ENCODE measurements at places on chromosomes 16 and 17.

DNA sequence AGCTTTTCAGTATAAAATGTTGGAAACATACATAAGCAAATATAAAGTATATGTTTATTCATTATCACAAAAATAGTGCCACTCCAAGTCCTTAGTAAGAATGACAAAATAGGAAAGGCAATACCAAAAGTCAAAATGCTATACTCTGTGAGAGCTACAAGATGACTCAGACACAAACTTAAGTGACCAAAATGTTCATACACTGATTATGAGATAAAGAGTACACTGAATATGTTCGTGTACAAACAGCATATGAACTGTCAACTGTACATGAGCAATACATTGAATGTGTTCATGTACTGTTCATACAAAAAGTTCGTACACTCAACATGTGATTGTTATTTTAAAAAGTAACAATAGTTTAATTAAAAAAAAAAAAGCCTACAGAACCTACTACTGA lies 103.3 kb downstream of the CA4 start:
- no peak for DNase-seq

GRCh38 chr17:31111183-31111582 lies 16.4 kb downstream of the NF1 start:
- DNase-seq = no peak

- DNase-seq = no peak
Observed at GRCh38 chr16:88102597-88102996, 151.4 kb downstream of the BANP start.

GRCh38 chr17:73657473-73658116 lies 13.3 kb upstream of the SDK2 start:
- DNase-seq = no peak

DNA sequence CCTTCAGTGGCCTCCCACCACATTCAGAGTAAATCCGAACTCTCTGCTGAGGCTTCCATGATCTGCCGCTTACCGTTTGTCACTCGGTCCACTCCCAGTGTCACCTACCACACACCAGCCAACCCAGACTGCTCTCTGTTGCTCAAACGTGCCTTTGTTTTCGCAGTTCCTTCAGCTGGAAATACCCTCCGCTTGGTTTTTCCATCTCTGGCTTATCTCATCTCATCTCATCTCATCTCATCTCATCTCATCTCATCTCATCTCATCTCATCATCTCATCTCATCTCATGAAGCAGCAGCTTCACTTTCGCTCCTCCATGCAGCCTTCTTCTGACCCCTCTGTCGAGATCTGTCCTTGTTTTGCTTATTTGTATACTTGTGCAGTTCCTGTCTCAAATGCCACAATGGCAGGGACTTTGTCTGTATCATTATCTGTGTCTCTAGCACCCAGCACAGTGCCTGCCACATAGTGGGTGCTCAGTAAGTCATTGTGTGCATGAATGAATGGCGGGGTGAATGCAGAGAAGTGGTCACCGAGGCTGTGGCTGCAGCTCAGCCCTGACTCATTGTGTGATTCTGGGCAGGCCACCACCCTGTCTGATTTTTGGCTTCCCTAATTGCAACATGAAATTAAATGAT lies 3.8 kb upstream of the SNX20 start:
- no peak for DNase-seq

GRCh38 chr17:81939881-81940385 lies 2.8 kb upstream of the PYCR1 start:
- peak; percentile 70 for DNase-seq

- no peak for DNase-seq
Observed at GRCh38 chr16:57041182-57042156, 50.9 kb upstream of the CPNE2 start.

- DNase-seq = peak; percentile 17
Observed at GRCh38 chr16:50153596-50154419, 702 bp downstream of the TENT4B start.

GRCh38 chr16:82652826-82653225 lies 26.1 kb downstream of the CDH13 start:
- no peak for DNase-seq

GRCh38 chr16:61836804-61837393 lies 199.3 kb downstream of the CDH8 start:
- DNase-seq = no peak

DNA sequence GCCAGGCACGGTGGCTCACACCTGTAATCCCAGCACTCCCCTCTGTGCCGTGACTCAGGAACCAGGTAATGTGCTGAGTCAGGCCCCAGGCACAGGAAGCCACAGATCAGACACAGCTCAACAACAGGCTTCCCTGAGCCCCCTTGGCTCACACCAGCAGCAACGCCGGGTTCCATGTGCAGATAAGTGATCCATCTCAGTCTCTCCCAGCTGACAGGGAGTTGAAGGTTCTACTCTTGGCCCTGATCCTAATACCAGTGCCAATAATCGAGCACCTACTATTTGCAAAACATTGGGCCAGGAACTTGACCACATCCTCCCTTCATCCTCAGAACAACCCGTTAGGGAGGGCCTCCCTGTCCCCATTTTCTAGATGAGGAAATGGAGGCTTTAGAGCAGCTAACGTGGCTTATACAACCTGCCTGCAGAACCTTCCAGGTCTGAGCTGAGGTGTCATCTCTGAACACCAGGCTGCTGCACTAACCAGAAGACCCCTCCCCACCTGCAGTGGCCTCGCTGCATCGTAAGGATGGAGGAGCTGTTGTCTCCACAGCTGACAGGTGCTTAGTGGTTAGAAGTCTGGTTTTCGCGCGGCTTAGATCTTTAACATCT lies 64.8 kb upstream of the AMZ2 start:
- DNase-seq = no peak

DNA sequence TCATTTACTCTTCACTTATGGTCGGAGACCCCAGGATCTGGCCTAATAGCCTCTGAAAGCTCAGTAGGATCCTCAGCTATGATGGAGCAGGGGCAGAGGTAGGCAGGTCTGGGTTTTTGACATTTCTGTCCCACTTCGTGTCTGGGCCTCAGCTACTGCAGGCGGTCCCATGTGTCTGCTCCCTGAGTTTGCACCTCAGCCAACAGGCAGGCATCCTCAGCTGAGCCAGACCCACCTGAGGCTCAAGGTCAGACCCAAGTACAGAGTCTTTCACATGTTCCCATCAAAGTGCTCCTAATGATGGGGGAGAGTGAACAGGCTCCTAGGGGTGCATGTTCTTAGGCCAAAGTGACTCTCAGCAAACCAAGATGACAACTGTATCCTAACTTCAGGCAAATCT lies 2.9 kb upstream of the RASL10B start:
- DNase-seq = no peak

DNA sequence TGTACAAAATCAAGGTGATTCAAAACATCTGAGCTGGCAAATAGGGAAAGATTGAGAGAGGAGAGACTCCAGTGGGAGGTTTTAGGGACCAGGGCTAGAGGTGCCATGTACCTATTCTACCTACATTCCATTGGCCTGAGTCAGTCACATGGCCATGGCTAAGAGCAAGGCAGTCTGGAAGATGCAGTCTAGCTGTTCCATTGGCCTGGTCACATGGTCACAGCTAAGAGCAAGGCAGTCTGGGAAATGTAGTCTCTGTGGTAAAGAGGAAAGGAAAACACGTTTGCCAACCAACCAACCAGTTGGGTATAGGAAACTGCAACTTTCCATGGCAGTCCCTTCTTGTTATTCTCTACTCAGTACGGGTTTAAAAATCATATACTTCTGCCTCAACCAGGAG lies 369.1 kb downstream of the XYLT1 start:
- DNase-seq = no peak

- no peak for DNase-seq
Observed at GRCh38 chr16:78428193-78428592, 328.7 kb downstream of the WWOX start.

- DNase-seq = no peak
Observed at GRCh38 chr17:40996829-40997228, 2.9 kb upstream of the KRTAP3-3 start.

DNA sequence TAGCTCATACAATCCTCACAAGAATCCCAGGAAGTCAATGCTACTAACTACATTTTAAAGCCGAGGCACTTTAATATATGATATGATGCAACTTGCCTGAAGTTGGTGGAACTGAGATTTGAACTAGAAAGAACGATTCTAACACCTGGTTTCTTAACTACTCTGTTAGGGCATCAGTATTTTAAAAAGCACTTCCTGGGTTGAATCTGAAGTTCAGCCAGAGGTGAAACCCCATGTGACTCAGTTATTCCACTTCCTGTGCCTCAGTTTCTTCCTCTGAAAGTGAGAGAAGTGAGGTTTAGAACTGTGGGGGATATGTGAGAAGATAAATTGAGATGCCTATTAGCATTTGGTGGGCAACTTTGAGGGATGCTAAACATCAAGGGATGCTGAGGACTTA lies 129.4 kb upstream of the ANKFN1 start:
- no peak for DNase-seq

GRCh38 chr17:58525239-58525638 lies 10.8 kb upstream of the MTMR4 start:
- DNase-seq = no peak

- DNase-seq = no peak
Observed at GRCh38 chr16:48603647-48604376, 6.2 kb downstream of the N4BP1 start.

DNA sequence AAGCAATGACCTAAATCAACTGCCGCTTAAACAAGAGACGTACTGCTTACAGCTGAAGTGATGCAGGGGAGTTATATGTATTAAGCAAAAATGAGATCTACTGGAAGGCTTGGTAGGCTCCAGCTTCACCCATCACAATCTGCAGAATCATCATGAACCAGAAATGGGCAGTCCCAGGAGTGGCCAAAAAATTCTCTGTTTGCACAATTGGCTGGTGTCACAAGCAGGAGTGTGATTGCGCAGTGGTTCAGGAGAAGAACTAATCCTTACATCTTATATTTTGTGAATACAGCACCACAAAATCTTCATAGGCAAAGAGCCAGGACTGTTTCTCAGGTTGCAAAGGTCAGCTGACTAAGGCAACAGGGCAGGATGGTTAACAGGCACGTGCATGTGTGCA lies 75.9 kb downstream of the CES1 start:
- DNase-seq = no peak

DNA sequence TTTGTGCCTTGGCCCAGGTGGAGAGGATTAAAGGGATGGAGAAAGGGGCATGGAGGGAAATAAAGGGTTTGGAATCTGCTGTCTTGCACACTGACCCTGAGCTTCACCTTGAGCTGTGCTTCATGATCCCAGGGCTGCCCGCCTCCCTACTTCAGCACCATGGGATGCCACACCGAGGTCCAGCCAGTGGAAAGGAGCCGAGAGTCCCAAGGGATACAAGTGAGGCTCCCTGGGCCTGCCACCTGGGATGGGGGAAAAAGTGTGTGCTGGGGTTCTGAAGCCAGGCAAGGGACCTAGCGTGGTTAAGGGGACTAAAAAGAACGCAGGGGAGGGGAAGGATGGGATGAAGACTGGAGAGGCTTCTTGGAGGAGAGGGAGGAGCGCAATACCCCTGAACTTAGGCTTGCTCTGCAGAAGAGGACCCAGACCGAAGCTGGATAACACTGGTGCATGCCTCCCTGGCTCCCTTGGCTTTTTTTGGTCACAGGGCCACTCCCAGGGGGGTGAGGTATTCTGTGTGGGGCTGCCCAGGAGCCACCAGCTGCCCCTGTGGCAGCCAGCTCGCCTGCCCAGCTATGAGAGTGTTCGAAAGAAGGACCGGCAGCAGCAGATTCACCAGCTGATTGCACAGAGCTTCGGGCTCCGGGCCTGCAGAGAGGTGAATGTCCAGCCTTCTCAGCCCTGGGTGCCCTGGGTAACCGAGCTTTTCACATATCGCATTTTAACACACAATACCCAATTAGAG lies 7.2 kb downstream of the MRPL27 start:
- no peak for DNase-seq

DNA sequence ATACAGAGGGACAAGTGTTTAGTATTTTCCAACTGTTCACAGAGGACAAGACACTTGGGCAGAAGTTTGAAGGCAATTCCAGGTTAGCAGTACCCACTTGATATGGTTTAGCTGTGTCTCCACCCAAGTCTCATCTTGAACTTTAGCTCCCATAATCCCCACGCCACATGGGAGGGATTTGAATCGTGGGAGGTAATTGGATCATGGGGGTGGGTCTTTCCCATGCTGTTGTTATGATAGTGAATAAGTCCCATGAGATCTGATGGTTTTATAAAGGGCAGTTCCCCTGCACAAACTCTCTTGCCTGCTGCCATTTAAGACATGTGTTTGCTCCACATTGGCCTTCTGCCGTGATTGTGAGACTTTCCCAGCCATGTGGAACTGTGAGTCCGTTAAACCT lies 668.9 kb downstream of the MAF start:
- DNase-seq = no peak

DNA sequence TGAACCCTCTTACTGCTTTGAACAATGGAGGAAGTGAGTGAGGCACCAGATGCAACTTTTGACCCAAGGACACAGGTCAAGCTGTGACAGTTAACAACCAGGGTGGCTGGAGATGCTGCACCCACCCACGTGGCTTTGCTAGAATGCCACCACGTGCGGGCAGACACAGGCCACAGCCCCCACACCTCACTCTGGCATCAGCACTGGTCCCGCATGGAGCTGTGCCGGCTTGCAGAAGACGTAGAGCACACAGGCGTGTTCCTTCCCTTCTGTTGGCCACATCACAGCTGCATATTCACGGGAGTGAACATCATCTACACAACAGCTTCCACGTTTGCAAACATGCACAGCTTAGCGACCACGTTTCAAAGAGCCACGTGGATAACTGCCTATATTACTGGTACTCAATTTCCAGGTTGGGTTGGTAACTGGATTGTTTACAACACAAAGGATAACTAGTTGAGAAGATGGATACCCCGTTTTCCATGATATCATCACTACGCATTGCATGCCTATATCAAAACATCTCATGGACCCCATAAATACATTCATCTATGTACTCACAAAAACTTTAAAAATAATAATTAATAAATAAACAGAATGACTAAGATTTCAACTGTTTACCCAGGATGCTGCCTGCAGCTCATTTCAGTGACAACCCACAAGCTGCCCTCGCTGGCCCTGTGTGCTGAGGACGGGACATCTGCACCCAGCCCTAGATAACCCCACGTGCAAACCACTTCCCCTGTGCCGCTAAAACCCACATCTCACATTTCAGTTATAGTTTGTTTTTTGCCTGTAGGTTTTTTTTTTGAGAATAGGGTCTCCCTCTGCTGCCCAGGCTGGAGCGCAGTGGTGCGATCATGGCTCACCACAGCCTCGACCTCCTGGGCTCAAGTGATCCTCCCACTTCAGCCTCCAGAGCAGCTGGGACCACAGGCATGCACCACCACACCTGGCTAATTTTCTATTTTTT lies 132.0 kb downstream of the ANKRD11 start:
- no peak for DNase-seq

GRCh38 chr17:82297280-82297713 lies 20.1 kb downstream of the CD7 start:
- DNase-seq = peak; percentile 73

DNA sequence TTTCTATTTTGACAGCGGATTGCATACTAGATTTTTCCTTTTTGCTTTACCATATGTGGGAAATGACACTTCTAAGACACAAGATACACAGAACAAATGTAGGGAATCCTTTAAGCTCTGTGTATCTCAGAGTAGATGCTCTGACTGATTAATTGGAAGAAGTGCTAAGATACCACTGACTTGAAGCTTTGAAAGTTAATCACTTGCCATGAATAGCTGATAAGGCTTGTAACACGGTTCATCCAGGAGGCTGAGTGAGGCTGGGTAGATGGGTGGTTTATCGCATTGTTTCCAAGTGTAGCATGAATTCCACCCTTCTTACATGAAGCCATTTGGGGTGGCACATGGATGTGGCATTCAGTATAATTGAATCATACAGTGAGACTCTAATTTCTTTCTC lies 654.1 kb upstream of the RBFOX1 start:
- DNase-seq = no peak

- no peak for DNase-seq
Observed at GRCh38 chr17:42571435-42572225, 4.7 kb downstream of the MLX start.

Data from cerebellum (tissue), 4 donors.